ENCODE measurements at places on chromosomes 2 and 18. TPM values are rescaled to one million over a fixed set of nuclear protein-coding genes. Genes with fewer than 3 reads are reported as not detected.

GRCh38 chr2:168589236-168590211, 133.5 kb downstream of the CERS6 start:
- no peaks in the 10 kb centered on the region for H3K27me3 ChIP-seq
- no peaks in the 10 kb centered on the region for H3K36me3 ChIP-seq
- H3K4me3 ChIP-seq = no peak overlapping the region
- H3K27ac ChIP-seq = no peak overlapping the region
- no peak for DNase-seq
- H3K4me1 ChIP-seq = peaks cover 6% of the 10 kb centered on the region

GRCh38 chr18:34870555-34871310, 160.6 kb downstream of the DTNA start:
- H3K27me3 ChIP-seq = no peaks in the 10 kb centered on the region
- no peak overlapping the region for H3K27ac ChIP-seq
- DNase-seq = no peak

Gene YES1
- polyA plus RNA-seq = 77.8 TPM

Gene NGEF
- not detected for polyA plus RNA-seq

DNA sequence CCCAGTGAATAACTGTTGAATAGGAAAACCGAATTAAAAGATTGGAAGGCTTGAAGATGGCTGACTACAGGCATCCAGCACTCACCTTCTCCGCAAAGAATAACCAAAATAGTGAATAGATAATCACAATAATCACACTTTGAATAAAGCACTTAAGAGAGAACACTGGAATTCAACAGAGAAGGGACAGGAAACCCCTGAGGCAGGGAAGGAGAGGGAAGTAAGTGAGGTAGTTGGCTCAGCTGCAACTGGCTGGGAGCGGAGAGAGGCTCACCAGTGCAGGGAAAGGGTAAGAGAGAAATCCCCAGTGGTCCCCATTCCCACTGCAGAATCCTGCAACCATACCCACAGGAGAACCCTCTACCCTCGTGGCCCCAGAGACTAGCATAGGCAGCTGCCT, 246.6 kb upstream of the NCKAP5 start:
- DNase-seq = no peak
- H3K4me1 ChIP-seq = no peaks in the 10 kb centered on the region
- H3K4me3 ChIP-seq = no peak overlapping the region
- no peaks in the 10 kb centered on the region for H3K36me3 ChIP-seq
- H3K27ac ChIP-seq = no peak overlapping the region

DNA sequence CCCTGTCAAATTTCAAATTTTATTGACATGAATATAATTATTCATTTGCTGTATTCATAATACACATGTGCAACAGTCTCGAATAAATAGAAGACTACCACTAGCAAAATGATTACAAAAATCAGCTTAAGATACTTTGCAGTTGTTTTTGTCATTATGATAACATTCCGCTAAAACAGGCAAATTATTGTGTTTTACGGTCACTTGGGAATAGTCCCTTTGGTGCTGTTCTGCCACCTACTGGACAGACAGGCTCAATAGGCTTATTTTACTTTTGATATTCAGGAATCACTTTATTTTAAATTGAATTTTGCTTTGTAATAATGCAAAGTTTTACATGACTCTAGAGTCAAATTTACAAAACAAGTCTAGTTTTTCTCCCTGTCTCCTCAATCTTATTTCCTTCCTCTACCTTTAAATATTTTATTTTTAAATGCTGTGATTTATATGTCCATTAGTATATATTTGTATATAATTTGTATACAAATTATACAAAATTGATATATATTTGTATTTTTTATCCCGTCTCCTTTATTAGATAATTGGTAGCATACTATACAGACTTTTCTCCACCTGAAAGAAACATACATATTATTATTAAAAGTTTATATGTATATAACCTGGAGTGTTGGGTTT, 456.3 kb downstream of the DLGAP1 start:
- peak; percentile 60 for DNase-seq
- no peaks in the 10 kb centered on the region for H3K4me1 ChIP-seq
- no peaks in the 10 kb centered on the region for H3K27me3 ChIP-seq
- H3K4me3 ChIP-seq = no peak overlapping the region
- no peak overlapping the region for H3K27ac ChIP-seq

GRCh38 chr2:184780944-184781343, 182.6 kb downstream of the ZNF804A start:
- H3K36me3 ChIP-seq = no peaks in the 10 kb centered on the region
- no peak overlapping the region for H3K27ac ChIP-seq
- H3K27me3 ChIP-seq = no peaks in the 10 kb centered on the region

DNA sequence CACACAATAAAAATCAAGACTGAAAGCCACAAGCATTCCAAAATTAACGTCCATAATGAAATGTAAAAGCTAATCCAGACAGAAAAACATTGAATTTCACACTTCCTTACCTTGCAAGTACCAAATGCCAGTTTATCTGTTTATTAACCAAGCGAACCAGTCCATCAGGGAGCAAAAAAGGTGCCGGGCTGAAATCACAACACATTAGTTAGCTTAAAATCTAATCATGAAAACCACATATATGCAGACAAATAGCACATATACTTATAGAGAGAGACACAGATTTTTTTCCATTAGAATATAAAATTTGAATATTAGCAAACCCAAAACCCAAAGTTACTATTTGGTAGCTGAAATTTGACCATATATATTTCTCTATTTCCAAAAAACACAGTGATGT, 7.2 kb downstream of the NBAS start:
- peak overlapping the region; percentile 9 for H3K4me3 ChIP-seq
- peaks cover 70% of the 10 kb centered on the region for H3K36me3 ChIP-seq

Gene IL1F10
- not detected for polyA plus RNA-seq

DNA sequence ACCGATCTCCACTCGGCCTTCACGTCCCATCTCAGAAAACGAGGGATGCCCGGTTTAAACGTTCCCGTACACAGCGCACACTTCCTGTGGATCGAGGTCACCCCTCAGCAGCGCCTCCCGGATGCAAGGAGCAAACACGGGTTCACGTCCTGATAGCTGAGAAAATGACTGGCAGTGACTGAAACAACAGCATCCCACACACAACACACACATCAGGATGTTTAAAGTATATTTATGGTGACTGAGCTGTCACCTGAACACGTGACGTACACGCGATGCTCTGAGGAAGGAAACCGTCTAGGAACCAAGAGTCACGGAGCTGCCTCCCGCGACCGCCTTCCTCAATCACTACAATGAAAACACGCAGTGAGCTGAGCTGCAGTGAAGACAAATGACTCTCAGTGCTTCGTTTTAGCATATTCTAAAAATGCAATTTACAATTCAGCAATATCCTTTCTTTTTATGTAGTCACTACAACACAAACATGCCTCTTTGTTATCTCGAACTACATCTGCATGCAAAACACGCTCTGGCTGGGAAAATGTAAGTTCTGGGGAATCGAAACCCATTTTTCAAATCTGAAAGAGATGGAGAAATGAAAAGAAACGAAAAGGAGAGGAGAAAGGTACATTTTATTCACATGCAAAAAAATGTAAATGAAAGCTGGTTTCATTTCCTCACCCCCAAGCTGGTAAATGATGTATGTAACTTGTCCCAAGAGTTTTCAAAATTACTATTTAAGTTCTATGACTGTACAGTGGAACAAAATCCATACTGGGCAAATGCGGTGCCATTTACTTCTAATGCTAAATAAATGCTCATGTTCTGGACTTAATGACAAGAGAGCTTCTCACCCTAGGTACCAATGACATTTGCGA, 19.8 kb downstream of the HDAC4 start:
- H3K27me3 ChIP-seq = no peaks in the 10 kb centered on the region
- no peak overlapping the region for H3K27ac ChIP-seq
- no peak overlapping the region for H3K4me3 ChIP-seq
- DNase-seq = no peak

DNA sequence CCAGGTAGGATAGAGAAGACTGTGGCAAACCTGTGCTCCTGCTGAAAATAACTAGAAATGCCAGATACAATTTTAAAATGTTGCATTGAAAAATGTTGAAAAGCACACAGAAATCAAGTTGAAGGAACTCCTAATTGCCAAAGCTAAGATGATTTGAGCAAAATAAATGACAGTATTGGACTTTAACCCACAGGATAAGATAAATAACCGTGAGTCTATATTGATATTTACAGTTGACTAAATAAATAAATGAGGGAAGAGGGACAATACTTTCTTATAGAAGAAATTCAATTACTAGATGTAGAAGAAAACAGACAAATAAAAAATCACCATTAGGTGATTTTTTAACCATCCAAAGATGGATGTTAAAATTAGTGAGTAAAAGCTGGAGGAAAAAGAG, 59.0 kb downstream of the CWC22 start:
- H3K27me3 ChIP-seq = no peaks in the 10 kb centered on the region

DNA sequence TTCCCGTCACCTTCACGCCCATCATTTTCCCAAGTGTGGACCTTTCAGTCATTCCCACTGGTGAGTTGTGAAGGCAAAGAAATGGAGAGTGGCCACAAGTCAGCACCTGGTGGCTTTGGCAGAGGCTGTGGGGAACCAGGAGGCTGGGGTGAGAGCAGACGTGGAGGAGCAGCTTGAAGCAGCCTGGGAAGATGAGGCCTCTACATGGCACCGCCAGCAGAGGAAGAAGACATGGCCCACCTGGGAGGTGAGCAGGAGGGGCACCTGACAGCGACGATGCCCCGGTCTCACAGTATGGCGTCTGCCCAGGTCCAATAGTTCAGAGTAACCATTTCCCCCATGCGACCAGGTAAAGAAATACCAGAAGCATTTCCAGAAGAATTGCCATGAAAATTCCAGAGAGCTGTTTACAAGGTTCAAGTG, 69.0 kb downstream of the TPO start:
- no peaks in the 10 kb centered on the region for H3K4me1 ChIP-seq
- no peak overlapping the region for H3K4me3 ChIP-seq
- H3K27ac ChIP-seq = no peak overlapping the region
- no peaks in the 10 kb centered on the region for H3K36me3 ChIP-seq
- H3K27me3 ChIP-seq = peaks cover 22% of the 10 kb centered on the region

Gene DSG4
- polyA plus RNA-seq = not detected

Gene DOK6
- polyA plus RNA-seq = not detected

- no peak overlapping the region for H3K4me3 ChIP-seq
- no peaks in the 10 kb centered on the region for H3K4me1 ChIP-seq
- H3K36me3 ChIP-seq = no peaks in the 10 kb centered on the region
Measured at GRCh38 chr2:25698752-25699151, 25.4 kb upstream of the DTNB start.

Gene GAL3ST2
- polyA plus RNA-seq = 0.38 TPM

GRCh38 chr18:23682472-23682871, 6.8 kb upstream of the LAMA3 start:
- peaks cover 7% of the 10 kb centered on the region for H3K27me3 ChIP-seq
- no peak for DNase-seq
- H3K4me1 ChIP-seq = no peaks in the 10 kb centered on the region
- no peaks in the 10 kb centered on the region for H3K36me3 ChIP-seq
- H3K27ac ChIP-seq = no peak overlapping the region
- no peak overlapping the region for H3K4me3 ChIP-seq

- H3K27me3 ChIP-seq = no peaks in the 10 kb centered on the region
- H3K4me3 ChIP-seq = no peak overlapping the region
- H3K4me1 ChIP-seq = no peaks in the 10 kb centered on the region
- DNase-seq = no peak
- no peak overlapping the region for H3K27ac ChIP-seq
- H3K36me3 ChIP-seq = no peaks in the 10 kb centered on the region
Measured at GRCh38 chr2:193539188-193539587, 1344.5 kb upstream of the TMEFF2 start.

Gene SERPINB11
- not detected for polyA plus RNA-seq

DNA sequence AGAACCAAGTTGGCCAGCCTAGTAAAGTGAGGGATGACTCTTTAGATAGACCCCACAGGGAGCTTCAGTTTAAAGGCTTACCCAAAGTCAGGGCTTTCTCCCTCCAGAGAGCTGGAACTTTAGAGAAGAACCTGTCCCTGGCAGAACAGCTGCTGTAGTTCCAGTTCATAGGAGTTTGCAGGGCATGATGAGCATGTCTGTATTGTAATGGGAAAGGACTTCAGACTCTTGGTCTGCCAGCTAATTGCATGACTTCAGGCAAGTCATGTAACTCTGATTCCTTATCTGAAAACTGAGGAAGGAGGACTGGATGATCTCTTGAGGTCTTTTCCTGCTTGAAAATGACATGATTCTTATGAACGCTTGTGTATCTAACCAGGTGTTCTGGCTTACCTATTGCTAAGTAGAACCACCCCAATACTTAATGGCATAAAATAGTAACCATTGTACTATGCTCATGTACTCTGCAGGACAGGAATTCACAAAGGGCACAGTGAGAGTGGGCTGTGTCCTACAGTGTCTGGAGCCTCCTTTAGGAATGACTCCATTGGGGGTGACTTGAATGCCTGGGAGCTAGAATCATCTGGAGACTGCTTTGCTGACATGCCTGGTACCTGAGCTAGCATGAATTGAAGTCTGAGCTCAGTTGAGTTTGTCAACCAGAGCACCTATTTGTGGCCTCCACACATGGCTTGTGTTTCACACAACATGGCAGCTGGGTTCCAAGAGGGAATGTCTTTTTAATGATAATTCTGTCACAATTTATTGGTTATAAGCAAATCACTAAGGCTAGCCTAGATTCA, 18.9 kb downstream of the SP5 start:
- no peak overlapping the region for H3K27ac ChIP-seq
- H3K36me3 ChIP-seq = no peaks in the 10 kb centered on the region
- H3K4me3 ChIP-seq = no peak overlapping the region
- no peaks in the 10 kb centered on the region for H3K27me3 ChIP-seq
- H3K4me1 ChIP-seq = peaks cover 5% of the 10 kb centered on the region

GRCh38 chr2:202108345-202108744, 35.3 kb downstream of the KIAA2012 start:
- H3K4me3 ChIP-seq = no peak overlapping the region
- H3K27ac ChIP-seq = no peak overlapping the region
- H3K4me1 ChIP-seq = no peaks in the 10 kb centered on the region
- no peaks in the 10 kb centered on the region for H3K36me3 ChIP-seq
- peaks cover 3% of the 10 kb centered on the region for H3K27me3 ChIP-seq
- no peak for DNase-seq

DNA sequence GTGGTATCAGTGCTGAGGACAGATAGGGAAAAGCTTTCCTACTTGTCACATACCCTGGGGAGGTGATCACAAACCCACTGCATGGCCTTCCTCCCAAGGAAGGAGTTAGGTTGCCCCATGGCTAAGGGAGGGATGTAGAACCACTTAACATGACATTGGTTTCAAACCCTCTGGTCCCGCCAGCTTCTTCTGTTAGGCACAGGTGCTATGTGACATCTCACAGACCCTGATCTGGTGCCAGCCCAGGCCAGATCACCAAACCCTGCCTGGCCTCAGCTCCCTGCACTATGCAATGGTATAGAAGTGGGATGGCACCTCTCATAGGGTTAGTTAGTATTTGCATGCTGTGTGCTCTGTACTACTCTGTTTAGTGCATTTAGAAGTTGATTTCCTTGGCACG, 58.0 kb downstream of the TCF7L1 start:
- no peak overlapping the region for H3K27ac ChIP-seq
- peaks cover 29% of the 10 kb centered on the region for H3K27me3 ChIP-seq
- no peaks in the 10 kb centered on the region for H3K4me1 ChIP-seq
- no peak for DNase-seq
- H3K4me3 ChIP-seq = no peak overlapping the region

GRCh38 chr2:83109284-83109683, 1349.8 kb downstream of the SUCLG1 start:
- H3K27me3 ChIP-seq = no peaks in the 10 kb centered on the region
- H3K4me3 ChIP-seq = no peak overlapping the region
- no peaks in the 10 kb centered on the region for H3K36me3 ChIP-seq
- H3K27ac ChIP-seq = no peak overlapping the region

Gene CCDC148
- 0.48 TPM for polyA plus RNA-seq

- DNase-seq = no peak
- H3K4me3 ChIP-seq = no peak overlapping the region
- H3K27ac ChIP-seq = no peak overlapping the region
- peaks cover 12% of the 10 kb centered on the region for H3K27me3 ChIP-seq
Measured at GRCh38 chr2:45773909-45774308, 122.4 kb downstream of the PRKCE start.

- DNase-seq = no peak
- H3K36me3 ChIP-seq = no peaks in the 10 kb centered on the region
Measured at GRCh38 chr2:120678251-120678650, 57.4 kb upstream of the GLI2 start.

Measured in K562 (cell line).